Cardiac muscle cell (in vitro differentiated cells and primary cell): ENCODE measurements at places on chromosomes 3 and 15. TPM values are rescaled to one million over a fixed set of nuclear protein-coding genes. Genes with fewer than 3 reads are reported as not detected.

The IL5RA gene
- total RNA-seq: 0.07 TPM in 1 of 2 replicates, not detected in the other

The EPB42 gene
- 0.12 and 0.39 TPM in 2 replicates for total RNA-seq

The NEK11 gene
- total RNA-seq: 2.0 and 2.1 TPM in 2 replicates

The PCOLCE2 gene
- 5.5 and 6.5 TPM in 2 replicates for total RNA-seq

The ANKUB1 gene
- total RNA-seq: not detected in 2 replicates

The CNTN4 gene
- 5.6 and 16.2 TPM in 2 replicates for total RNA-seq

The TMEM42 gene
- 25.5 and 27.3 TPM in 2 replicates for total RNA-seq

The RTP1 gene
- total RNA-seq: not detected in 2 replicates

The SEMA7A gene
- total RNA-seq: 8.7 and 11.9 TPM in 2 replicates

The FYTTD1 gene
- 24.3 and 46.8 TPM in 2 replicates for total RNA-seq

The A4GNT gene
- total RNA-seq: not detected in 2 replicates

The MST1R gene
- total RNA-seq: 0.49 and 2.2 TPM in 2 replicates

The PLCB2 gene
- total RNA-seq: 16.9 and 41.2 TPM in 2 replicates

DNA sequence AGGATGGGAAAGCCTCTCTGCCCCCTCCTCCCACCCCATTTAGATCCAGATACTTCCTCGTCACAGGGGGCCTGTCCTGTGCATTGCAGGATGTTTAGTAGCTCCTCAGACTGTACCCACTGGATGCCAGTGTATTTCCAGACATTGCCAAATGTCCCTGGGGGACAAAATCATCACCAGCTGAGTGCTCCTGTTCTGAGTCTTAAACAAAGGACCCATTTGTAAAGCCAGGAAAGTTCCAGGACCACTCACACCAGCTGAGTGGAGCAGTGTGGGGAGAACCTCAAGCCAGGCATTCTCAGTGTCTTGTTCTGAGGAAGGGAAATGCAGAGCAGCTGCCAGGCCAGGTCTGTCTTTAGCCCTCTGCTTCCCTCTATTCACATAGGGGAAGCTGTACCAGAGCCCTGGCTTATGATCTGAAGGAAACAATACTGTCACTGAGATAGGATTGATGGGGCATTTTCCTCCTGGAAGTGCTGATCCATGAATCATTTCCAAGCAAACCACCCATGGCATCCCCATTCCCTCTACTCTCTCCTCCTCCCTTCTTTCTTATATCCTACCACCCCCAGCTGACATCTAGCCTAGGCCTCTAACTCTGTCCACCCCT is 67.4 kb upstream of the MEX3B start:
- H3K4me1 ChIP-seq: no peaks in the 10 kb centered on the region
- no peaks in the 10 kb centered on the region for H3K36me3 ChIP-seq
- H3K27me3 ChIP-seq: no peaks in the 10 kb centered on the region

- H3K4me3 ChIP-seq: no peak overlapping the region
- no peak for DNase-seq
- H3K4me1 ChIP-seq: no peaks in the 10 kb centered on the region
- H3K27me3 ChIP-seq: no peaks in the 10 kb centered on the region
These were observed 302.9 kb upstream of the ARHGEF26 start for GRCh38 chr3:153818338-153818737.

DNA sequence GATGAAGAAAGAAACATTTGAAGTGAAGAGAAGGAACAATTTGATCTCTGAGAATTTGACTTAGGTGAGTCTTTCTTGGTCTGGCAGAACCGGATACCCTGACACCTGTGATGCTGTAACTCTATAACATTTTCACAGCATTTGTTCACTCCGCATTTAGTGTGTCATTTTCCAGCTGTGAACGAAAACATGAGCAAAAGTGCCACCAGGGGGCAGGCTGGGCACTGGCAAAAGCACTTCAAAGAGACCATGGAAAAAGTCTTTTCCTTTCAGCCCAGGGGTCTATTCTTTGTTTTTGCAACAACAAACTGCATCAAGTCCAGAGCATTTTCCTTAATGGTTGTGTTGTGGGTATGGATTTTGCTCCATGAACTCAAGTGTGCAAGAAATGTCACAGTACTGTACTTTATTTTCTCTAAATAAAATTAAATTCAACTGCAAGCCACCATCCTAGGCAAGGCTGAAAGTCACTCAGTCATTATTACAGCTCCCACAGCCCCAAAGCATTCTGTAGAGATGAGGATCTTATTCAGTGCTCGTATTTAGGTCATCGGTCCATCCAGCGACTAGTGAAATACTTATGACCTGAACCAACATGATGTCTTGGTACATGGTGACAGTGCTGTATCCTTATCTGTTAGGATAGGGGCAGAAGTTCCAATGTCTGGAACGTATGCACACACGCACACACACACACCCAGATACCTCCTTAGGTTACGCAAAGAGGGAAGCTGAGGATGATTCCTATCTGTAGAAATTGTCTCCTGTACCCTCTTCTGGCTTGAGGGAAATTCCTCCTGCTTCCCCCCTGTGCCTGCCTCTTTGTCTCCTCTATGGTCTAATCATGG is 125.5 kb downstream of the GADL1 start:
- peak; percentile 80 for DNase-seq
- peaks cover 33% of the 10 kb centered on the region for H3K4me1 ChIP-seq
- H3K27ac ChIP-seq: no peak overlapping the region
- no peaks in the 10 kb centered on the region for H3K27me3 ChIP-seq

DNA sequence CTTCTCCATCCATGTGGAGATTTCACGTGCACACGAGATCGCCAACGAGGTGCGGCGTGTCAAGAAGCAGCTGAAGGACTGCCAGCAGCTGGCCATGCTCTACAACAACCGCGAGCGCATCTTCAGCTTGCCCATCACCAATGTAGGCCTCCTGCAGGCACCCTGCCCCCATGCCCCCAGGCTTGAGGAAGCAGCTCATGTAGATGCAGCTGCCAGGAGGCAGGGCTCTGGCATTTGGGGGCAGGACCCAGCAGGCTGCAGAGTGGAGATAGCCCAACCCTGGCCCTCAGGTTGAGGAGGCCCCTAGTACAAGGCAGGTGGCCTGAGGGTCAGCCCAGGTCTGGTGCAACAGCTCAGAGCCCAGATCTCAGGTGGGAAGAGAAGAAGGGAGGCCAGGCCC is 36.4 kb downstream of the DNAH1 start:
- H3K36me3 ChIP-seq: no peaks in the 10 kb centered on the region
- no peak overlapping the region for H3K27ac ChIP-seq
- no peak overlapping the region for H3K4me3 ChIP-seq
- H3K4me1 ChIP-seq: no peaks in the 10 kb centered on the region
- H3K27me3 ChIP-seq: no peaks in the 10 kb centered on the region

- H3K27ac ChIP-seq: no peak overlapping the region
- no peaks in the 10 kb centered on the region for H3K27me3 ChIP-seq
- no peaks in the 10 kb centered on the region for H3K4me1 ChIP-seq
- no peaks in the 10 kb centered on the region for H3K36me3 ChIP-seq
- H3K4me3 ChIP-seq: no peak overlapping the region
These were observed 11.5 kb upstream of the RPS17 start for GRCh38 chr15:82551646-82552247.

DNA sequence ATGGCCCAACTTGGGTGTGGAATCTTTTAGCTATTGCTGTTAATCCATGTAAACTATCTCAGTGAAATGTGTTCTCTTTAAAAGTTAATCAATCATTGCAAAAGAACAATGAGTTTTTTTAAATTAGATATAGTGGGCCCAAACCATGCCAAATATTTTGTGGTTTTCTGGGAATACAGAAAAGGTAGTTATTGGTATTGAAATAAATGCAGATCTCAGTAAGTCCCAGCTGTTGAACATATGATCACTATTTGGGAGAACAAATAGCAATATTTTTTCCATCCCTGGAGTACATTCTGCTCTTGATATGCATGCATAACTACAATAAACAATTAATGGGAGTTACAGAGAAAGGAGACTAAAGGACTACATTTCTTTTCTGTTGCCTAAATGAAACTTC is 36.0 kb upstream of the LEKR1 start:
- no peak overlapping the region for H3K27ac ChIP-seq
- no peak for DNase-seq
- H3K27me3 ChIP-seq: no peaks in the 10 kb centered on the region

GRCh38 chr3:49839193-49839809 is 17.1 kb downstream of the TRAIP start:
- no peaks in the 10 kb centered on the region for H3K36me3 ChIP-seq
- H3K4me1 ChIP-seq: no peaks in the 10 kb centered on the region
- no peaks in the 10 kb centered on the region for H3K27me3 ChIP-seq
- H3K27ac ChIP-seq: no peak overlapping the region

DNA sequence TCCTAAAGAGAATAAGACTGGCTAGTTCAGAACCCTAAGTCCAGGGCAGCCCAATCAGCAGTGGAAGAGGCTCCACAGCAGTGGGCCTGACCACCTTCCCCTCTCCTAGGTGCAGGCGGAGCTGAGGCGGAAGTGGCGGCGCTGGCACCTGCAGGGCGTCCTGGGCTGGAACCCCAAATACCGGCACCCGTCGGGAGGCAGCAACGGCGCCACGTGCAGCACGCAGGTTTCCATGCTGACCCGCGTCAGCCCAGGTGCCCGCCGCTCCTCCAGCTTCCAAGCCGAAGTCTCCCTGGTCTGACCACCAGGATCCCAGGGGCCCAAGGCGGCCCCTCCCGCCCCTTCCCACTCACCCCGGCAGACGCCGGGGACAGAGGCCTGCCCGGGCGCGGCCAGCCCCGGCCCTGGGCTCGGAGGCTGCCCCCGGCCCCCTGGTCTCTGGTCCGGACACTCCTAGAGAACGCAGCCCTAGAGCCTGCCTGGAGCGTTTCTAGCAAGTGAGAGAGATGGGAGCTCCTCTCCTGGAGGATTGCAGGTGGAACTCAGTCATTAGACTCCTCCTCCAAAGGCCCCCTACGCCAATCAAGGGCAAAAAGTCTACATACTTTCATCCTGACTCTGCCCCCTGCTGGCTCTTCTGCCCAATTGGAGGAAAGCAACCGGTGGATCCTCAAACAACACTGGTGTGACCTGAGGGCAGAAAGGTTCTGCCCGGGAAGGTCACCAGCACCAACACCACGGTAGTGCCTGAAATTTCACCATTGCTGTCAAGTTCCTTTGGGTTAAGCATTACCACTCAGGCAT is 33.7 kb downstream of the VIPR1 start:
- H3K4me3 ChIP-seq: no peak overlapping the region
- no peaks in the 10 kb centered on the region for H3K27me3 ChIP-seq
- peaks cover 4% of the 10 kb centered on the region for H3K4me1 ChIP-seq
- H3K27ac ChIP-seq: no peak overlapping the region
- H3K36me3 ChIP-seq: no peaks in the 10 kb centered on the region

DNA sequence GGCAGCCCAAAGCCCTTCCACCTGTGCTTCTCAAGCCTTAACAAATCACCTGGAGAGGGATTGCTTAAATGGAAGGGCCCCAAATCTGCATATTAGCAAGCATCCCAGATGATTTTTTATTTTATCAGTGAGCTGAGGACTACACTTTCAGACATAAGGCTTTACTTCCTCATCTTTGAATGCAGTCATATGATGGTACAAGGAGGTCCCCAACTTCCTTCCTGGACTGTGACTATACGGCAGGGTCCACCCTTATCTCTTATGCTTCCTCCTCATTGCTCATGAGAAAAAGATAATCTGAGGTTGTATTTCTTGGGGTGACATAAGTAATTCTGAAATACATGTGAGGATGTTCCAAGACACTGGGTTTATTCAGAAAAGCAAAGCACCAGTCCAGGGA is 13.7 kb upstream of the HEG1 start:
- no peaks in the 10 kb centered on the region for H3K36me3 ChIP-seq
- H3K27ac ChIP-seq: no peak overlapping the region
- no peaks in the 10 kb centered on the region for H3K27me3 ChIP-seq
- H3K4me3 ChIP-seq: no peak overlapping the region

- no peak overlapping the region for H3K27ac ChIP-seq
- DNase-seq: no peak
These were observed 125.7 kb upstream of the ZBED2 start for GRCh38 chr3:111720681-111721380.

DNA sequence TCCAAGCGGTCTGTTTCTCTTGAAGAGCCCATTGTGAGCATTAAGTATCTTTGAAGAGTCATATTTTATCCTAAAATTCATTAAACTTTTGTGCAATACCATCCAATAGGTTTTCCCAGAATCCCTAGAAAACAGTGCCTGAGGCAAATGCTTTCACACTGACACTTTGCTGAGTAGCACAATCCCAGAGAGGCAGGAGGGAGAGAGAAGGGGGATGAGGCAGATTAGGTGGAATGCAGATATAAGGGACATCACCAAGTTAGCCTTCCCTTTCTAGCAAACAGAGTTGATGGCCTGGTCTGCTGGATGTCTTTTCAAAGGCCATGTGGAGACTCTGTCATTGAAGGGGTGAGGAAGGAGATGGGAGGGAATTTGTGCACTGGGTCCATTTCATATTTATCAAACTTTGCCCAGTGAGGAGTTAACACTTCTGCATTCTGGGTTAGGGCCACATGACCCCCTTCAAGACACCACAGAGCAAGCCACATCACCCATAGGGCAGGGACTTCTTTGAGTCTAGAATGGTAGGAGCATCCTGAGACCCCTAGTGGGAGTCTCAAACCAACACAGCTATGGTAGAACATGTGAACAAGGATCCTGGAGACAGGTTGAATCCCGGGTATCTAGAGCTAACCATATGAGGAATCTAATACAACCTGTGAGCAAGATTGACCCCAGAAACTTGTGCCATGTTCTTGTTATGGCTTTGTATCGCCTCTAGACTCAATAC is 32.0 kb upstream of the SEMA6D start:
- no peak overlapping the region for H3K27ac ChIP-seq
- no peaks in the 10 kb centered on the region for H3K27me3 ChIP-seq
- H3K36me3 ChIP-seq: no peaks in the 10 kb centered on the region
- no peak overlapping the region for H3K4me3 ChIP-seq
- no peaks in the 10 kb centered on the region for H3K4me1 ChIP-seq

- no peak for DNase-seq
- no peak overlapping the region for H3K27ac ChIP-seq
- no peak overlapping the region for H3K4me3 ChIP-seq
- no peaks in the 10 kb centered on the region for H3K27me3 ChIP-seq
These were observed 217.4 kb upstream of the EOMES start for GRCh38 chr3:27939521-27939920.

GRCh38 chr3:30289766-30290165 is 316.6 kb upstream of the TGFBR2 start:
- H3K27me3 ChIP-seq: no peaks in the 10 kb centered on the region
- DNase-seq: no peak
- no peaks in the 10 kb centered on the region for H3K4me1 ChIP-seq
- no peak overlapping the region for H3K4me3 ChIP-seq
- no peaks in the 10 kb centered on the region for H3K36me3 ChIP-seq

- peaks cover 49% of the 10 kb centered on the region for H3K36me3 ChIP-seq
- H3K27ac ChIP-seq: no peak overlapping the region
- H3K27me3 ChIP-seq: no peaks in the 10 kb centered on the region
- H3K4me1 ChIP-seq: no peaks in the 10 kb centered on the region
- no peak overlapping the region for H3K4me3 ChIP-seq
These were observed 43.2 kb upstream of the PTPN23 start for GRCh38 chr3:47337656-47338055.

DNA sequence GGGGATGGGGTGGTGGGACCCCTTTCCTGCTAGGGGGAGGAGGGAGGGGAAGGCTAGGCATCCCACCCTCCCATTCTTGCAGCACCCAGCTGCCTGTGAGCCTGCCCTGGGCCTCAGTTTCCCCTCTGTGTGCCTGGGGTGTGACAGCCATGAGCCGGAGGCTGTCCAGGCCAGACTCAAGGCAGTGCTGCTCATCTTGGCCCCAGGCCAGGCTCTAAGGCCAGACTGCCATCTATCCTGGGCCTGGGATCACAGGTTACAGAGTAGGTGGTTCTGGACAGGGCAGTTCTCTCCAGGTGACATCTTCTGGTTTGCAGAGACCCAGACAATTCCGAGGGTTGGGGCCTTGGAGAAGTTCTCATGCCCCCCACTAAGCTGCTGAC is 3.3 kb upstream of the VILL start:
- no peak overlapping the region for H3K27ac ChIP-seq
- peaks cover 6% of the 10 kb centered on the region for H3K4me1 ChIP-seq
- peaks cover 2% of the 10 kb centered on the region for H3K36me3 ChIP-seq
- DNase-seq: no peak
- no peaks in the 10 kb centered on the region for H3K27me3 ChIP-seq
